Aortic smooth muscle cell (primary cell): ENCODE measurements at places on chromosomes 4 and X. TPM values are rescaled to one million over a fixed set of nuclear protein-coding genes. Genes with fewer than 3 reads are reported as not detected.

Gene AMER1
- 1.2 and 1.4 TPM in 2 replicates for total RNA-seq

Gene HSPA4L
- 6.5 and 7.0 TPM in 2 replicates for total RNA-seq

Gene SPANXB1
- total RNA-seq = not detected in 2 replicates

Gene DMD
- total RNA-seq = 18.1 and 23.9 TPM in 2 replicates

Gene RBMXL3
- total RNA-seq = not detected in 2 replicates

Gene PDLIM3
- total RNA-seq = 70.0 and 89.6 TPM in 2 replicates
